B cell (primary cell): ENCODE measurements at places on chromosomes 2 and 18.
A peak's percentile ranks its signal among the peaks of the same experiment; 100 is the strongest.

DNA sequence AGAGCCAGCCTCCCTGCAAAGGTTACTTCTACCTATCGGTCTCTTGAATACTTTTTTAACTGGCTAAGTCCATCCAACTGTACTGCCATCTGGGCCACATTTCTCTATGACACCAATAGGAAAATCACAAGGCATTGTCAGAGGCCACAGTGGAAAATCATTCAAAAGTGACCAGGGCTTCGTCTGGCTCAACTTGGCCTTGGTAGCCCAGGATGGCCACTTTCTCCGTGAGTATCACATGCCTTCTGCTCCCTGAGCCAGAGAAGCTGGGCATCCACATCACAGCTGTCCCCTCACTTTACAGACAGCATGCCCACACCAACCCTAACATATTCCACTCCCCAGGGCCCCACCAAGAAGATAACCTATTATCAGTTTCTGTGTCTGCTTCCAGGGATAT lies 5.8 kb downstream of the CIB4 start:
- DNase-seq, result no peak

GRCh38 chr2:25582077-25582830 lies 91.1 kb downstream of the DTNB start:
- DNase-seq, result peak; percentile 42

DNA sequence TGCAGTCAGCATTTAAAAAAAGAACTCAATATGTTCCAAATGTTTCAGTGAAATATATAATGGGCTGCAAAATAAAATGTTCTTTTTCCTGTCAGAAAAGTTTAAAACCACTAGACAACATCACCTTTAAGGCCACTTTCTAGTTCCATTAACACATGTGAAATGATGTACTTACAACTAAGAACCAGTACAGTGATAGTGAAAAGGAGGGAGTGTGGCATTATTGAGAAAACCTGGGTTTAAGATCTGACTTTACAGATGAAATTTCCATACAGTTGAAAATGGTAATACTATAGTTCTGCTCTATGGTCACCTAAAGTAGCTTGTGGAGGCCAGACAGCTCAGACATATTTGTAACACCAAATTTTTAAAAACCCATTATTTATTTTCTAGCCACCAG lies 14.7 kb downstream of the MEX3C start:
- DNase-seq, result no peak

DNA sequence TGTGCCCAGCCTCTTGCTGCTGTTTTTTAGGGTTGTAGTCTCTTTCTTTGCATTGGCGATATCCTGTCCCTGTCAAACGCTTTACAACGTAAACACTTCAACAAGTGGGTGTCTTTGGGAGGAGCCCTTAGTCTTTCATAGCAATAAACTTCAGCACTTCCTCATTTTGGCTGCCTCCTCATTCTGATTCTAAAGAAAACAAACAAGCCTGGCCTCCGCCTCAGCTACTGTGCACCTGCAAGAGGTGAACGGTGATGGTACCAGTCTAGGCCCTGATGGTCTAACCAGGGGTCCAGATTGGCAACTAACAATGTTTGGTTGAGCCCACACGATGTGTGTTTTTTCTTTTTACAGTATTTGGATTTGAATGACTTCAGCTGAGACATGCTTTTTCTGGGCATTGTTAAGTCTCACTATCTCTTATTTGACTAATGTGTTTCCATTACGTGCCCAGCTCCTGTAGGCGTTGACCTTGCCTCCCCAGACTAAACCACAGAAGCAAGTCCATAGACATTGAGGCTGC lies 53.2 kb upstream of the CUL3 start:
- peak; percentile 75 for DNase-seq

GRCh38 chr18:79519751-79520477 lies 124.2 kb downstream of the NFATC1 start:
- DNase-seq, result no peak

- peak; percentile 61 for DNase-seq
Observed at GRCh38 chr2:84942964-84943421, 28.0 kb upstream of the KCMF1 start.

DNA sequence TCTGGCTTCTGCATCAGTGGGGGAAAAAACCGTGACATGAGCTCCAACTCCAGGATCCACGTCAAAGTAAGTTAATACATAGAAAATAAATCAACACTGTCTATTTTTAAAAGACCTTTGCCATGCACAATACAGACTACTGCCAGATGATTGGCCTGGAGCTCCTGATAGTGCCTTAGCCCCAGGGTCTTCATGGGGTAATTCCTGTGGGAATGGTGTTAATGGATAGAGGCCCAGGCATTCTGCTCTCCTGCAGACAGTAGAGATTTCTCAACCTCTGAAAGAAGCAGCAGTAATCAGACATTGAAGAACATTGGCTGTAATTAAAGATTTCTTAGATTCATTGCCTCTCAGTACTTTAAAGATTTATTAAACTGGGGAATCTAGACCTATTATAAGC lies 4.3 kb upstream of the PLCL1 start:
- DNase-seq, result no peak

DNA sequence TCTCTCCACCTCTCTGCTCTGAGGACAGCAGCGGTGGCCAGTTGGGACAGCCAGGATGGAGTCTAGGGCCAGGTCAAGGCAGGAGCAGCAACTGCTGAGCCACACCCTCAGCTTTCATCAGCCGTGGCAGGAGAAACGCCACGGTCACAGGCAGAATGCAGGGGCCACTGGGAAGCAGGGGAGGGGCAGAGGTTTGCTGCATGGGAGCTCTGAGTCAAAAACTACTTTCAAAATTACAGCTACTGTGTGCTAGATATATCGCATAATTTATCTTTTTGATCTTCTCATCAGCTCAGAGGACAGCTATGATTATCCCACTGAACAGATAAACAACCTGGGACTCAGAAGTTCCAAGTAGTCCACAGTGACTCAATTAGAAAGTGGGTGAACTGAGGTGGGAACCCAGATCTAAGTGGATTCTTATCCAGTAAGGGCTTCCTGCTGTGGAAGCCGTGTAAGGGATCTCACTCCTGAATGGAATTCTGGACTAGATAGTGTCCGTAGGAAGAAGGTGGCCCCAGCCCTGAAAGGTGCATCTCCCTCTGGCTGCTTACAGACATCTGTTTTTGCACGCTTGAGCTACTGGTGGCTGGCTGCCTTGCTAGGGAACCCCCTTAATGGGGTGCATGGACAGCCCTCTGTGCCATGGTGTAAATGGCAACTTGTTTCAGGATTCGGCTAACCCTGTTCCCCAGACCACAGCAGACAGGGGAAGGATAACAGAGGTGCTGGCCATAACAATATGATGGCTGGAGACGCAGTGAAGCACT lies 194.6 kb upstream of the SMAD2 start:
- no peak for DNase-seq

DNA sequence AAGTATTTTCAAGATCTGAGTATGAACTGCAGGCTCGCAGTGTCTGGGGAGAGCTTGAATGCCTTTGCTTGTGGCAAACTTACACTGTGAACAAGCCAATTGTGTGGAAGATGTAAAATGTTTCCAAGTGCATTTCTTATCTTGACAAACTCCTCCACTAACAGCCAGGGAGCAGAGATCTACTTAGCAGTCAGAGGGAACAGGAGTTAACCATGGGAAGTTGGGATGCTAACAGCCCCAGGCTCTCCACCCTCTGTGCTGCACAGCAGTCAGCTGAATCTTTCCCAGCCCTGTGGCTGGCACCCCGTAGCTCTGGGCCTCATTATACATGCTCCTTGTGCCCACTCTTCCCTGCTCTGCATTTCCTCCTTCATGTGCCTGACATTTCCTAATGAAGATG lies 450.2 kb downstream of the TSN start:
- no peak for DNase-seq

DNA sequence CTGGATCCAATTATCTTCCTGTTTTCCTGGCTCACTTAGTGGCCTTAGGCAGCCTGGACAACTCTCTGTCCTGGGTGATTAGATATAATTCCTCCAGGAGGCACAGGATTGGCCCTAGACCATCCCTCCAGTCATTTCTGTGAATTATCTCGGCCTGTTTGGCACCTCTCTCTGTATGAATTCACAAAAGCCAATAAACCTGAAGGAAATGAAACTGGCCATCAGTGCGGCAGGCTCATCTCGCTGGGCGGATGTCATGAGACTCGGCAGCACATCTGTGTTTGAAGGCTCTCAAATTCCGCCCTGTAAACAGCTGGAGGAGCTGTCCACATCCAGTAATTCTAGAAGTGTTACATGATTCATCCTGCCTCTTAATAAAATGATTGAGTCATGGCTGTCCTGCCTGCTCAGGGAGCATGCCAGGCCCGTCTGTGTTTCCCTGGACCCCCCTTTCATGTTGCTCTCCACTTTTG lies 38.6 kb downstream of the ACOXL start:
- DNase-seq, result no peak

- no peak for DNase-seq
Observed at GRCh38 chr2:177317857-177318256, 53.3 kb upstream of the NFE2L2 start.

DNA sequence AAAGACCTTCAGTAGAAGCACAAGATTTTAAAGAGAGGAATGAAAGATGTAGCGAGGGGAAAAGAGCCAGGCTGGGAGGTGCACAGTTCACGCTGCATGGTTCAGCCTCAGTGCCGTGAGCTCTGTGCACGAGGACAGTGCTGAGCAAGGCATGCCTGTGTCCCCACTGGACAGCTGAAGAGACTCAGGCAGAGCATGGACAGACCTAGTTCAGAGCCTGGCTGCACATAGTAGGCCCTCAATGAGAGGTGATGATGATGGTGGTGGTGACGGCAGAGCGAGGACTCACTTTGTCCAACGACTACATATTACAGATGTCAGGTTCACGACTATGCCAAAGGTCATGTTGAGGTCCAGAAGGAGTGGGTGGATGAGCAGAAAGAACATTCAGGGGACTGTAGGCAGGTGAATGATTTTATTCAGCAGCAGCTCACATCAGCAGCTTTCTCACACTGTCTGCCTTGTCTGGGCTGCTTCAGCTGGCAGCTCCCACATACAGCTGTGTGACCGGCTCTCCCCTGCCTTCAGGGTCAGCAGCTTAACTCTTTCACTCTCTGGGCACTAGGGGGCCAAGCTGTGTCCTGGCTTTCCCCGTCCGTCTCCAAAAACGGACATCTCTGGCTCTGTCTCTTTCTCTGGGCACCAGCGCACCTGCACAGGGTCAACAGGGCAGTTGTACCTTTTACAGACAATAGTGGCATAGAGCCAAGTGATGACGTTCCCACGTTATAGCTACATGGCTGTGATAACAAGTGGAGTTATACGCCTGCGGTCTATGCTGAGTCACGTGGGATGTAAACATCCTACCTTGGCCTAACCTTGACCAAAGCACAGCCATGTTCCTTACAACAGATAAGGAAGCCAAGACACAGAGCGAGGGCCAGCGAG lies 128.8 kb upstream of the MSH6 start:
- DNase-seq, result no peak

- DNase-seq, result no peak
Observed at GRCh38 chr2:203070701-203071100, 56.0 kb downstream of the NBEAL1 start.

GRCh38 chr18:46867367-46868143 lies 49.8 kb downstream of the PIAS2 start:
- no peak for DNase-seq

- no peak for DNase-seq
Observed at GRCh38 chr2:129829588-129829987, 149.9 kb upstream of the RAB6C start.
